ENCODE measurements at places on chromosomes 7 and 10. TPM values are rescaled to one million over a fixed set of nuclear protein-coding genes. Genes with fewer than 3 reads are reported as not detected.
A peak's percentile ranks its signal among the peaks of the same experiment; 100 is the strongest.

GRCh38 chr7:45563941-45564461, 10.2 kb upstream of the ADCY1 start:
- H3K27me3 ChIP-seq, result no peaks in the 10 kb centered on the region
- peak; percentile 57 for DNase-seq
- H3K4me3 ChIP-seq, result no peak overlapping the region
- peak overlapping the region; percentile 54 for H3K27ac ChIP-seq

DNA sequence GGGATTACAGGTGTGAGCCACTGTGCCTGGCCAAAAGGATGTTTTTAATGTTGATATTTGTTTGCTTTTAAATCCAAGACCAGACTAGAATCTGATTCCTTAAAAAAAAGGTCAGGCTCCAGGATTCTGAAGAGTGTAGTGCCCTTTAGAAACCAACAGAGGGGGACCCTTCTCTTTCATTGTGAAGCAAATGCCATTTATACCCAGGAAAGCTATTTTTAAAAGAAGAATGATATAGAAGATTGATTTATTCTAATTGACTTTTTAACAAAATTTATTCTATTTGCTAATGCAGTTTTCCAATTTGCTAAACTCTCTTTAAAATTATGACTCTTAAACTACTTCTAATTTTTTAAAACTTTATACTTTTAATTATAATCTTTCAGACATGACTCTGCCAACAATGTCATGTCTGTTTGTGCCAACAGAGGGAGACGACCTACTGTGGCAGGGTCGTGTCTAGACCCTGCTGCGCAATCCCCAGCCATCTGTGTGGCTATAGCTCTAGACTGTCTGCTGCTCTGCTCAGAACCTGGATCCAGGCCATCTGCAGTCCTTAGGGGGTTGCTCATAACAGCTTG, 201.0 kb upstream of the IMMP2L start:
- no peak for DNase-seq
- peaks cover 14% of the 10 kb centered on the region for H3K36me3 ChIP-seq
- H3K27ac ChIP-seq, result no peak overlapping the region

DNA sequence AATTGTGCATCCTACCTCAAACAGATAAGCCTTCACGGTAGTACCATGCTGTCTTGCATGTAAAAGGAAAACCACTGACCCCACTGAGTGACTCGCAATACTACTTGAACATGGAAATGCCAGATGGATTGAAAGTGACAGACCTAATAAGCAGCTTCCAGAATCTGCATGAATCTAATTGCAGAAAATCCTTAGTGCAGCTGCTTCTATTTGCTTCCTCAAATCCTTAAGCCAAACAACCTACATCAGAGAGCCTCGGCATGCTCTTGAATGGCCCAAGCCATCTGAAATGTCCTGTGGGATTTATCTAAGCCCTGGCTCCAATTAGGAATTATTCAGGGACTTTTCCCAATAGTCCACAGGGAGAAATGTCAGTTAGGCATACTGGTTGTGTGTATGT, 509.5 kb upstream of the CELF2 start:
- H3K27me3 ChIP-seq, result no peaks in the 10 kb centered on the region
- no peak overlapping the region for H3K4me3 ChIP-seq
- DNase-seq, result no peak

DNA sequence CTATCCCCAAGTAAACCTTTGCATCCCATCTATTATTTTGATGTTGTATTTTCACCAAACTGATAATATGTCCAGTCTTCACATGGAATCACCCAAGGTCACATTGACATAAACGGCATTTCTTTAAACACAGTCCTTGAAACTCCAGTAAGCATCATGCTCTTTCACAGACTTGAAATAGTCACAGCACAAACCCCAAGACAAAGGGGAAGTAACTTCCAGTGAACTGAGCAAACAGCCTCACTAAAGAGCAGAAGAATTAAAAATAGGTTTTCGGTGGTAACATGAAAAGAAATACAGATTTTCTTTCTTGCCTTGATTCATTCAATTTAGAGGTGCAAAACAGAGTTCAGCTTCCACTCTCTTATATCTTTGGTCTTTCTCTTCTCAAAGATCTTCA, 253.7 kb downstream of the SFMBT2 start:
- DNase-seq, result no peak
- no peaks in the 10 kb centered on the region for H3K27me3 ChIP-seq
- H3K4me1 ChIP-seq, result no peaks in the 10 kb centered on the region
- H3K36me3 ChIP-seq, result peaks cover 13% of the 10 kb centered on the region

ADD3 gene
- 158 TPM for total RNA-seq

TPST1 gene
- 9.3 TPM for total RNA-seq
